Aorta (tissue), 5 donors: ENCODE measurements at places on chromosomes 7 and 10. TPM values are rescaled to one million over a fixed set of nuclear protein-coding genes. Genes with fewer than 3 reads are reported as not detected.

- no peak overlapping the region for H3K27ac ChIP-seq
- no peaks in the 10 kb centered on the region for H3K36me3 ChIP-seq
- H3K4me3 ChIP-seq, result no peak overlapping the region
- H3K27me3 ChIP-seq, result no peaks in the 10 kb centered on the region
Observed at GRCh38 chr10:75061709-75062505, 49.5 kb upstream of the SAMD8 start.

DNA sequence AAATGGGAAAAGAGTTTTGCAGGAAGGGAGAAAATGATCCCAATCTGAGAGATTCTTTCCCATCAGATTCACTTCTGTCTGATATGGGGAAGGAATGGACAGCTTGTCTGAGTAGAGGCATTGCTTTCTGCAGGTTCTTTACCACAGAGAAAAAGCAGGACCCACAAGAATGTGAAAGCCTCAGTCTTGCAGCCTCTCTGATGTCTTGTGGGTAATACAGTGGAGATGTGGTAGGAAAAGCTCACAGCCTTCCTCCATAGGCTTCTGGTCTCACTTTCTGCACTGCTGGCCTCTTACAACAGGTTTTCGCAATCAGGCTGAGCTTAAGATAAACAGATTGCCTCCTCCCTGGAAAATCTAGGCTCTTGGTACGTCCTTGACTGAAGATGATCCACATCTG, 551 bp downstream of the IFIT1 start:
- peak overlapping the region; percentile 67 for H3K27ac ChIP-seq
- peak overlapping the region; percentile 98 for H3K4me3 ChIP-seq
- H3K4me1 ChIP-seq, result peaks cover 3% of the 10 kb centered on the region
- H3K36me3 ChIP-seq, result no peaks in the 10 kb centered on the region

DNA sequence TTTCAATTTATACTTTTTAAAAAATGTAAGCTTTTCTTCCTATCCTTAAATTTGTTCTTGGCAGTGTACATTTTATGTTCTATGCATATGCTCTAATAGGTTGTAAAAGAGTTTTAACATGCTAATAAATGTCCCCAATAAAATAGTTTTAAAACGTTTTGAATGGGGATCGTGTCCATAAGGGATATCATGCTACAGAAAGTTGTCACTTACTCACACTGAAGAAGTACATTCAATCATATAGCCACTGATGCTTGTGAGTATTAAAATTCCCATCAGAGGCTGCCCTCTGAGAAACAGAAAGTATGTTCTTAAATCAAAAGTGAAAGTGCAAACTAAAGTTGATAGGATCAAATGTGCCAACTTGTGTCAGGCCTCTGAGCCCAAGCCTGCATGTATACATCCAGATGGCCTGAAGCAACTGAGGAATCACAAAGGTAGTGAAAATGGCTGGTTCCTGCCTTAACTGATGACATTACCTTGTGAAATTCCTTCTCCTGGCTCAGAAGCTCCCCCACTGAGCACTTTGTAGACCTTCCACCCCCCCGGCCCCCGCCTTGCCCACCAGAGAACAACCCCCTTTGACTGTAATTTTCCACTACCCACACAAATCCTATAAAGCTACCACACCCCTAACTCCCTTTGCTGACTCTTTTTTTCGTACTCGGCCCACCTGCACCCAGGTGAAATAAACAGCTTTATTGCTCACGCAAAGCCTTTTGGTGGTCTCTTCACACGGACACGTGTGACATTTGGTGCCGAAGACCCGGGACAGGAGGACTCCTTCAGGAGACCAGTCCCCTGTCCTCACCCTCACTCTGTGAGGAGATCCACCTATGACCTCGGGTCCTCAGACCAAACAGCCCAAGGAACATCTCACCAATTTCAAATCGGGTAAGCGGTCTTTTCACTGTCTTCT, 877 bp upstream of the NOD1 start:
- no peaks in the 10 kb centered on the region for H3K27me3 ChIP-seq
- H3K4me3 ChIP-seq, result peak overlapping the region; percentile 22
- peak; percentile 43 for DNase-seq
- H3K4me1 ChIP-seq, result no peaks in the 10 kb centered on the region
- no peaks in the 10 kb centered on the region for H3K36me3 ChIP-seq

GRCh38 chr10:69222157-69223027, 2.3 kb downstream of the HKDC1 start:
- H3K27ac ChIP-seq, result no peak overlapping the region
- no peak for DNase-seq

DNA sequence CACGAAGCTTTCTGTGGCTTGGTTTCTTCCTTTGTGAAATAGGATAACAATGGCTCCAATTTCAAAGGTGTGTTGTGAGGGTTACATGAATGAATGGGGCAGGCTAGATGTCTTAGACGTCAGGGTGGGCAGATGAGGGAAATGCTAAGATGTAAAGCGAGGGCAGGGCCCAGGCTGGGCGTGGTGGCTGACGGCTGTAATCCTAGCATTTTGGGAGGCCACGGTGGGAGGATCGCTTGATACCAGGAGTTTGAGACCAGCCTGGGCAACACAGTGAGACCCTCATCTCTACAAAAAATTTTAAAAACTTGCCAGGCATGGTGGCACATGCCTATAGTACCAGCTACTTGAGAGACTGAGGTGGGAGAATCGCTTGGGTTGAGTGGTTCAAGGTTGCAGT, 607.7 kb upstream of the FOXK1 start:
- H3K27ac ChIP-seq, result no peak overlapping the region
- H3K36me3 ChIP-seq, result no peaks in the 10 kb centered on the region
- H3K4me3 ChIP-seq, result no peak overlapping the region
- no peaks in the 10 kb centered on the region for H3K27me3 ChIP-seq

DNA sequence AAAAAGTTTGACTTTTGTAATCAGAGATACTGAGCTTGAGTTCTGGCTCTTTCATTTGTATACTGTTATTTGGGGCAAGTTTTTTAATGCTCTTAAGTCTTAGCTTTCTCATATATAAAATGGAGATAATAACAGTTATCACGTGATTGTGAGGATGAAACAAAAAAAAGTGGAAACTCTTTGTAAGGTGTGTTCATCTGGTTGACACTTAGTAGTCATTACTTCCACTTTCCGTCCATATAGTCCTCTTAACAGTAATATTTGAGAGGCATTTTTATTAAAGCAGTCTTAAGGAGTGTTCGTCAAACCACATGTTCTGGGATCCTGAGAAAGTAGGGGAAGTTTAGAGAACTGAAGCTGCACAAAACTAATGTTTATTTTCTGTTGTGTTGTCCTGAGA, 65.6 kb downstream of the PTEN start:
- peaks cover 5% of the 10 kb centered on the region for H3K4me1 ChIP-seq
- no peaks in the 10 kb centered on the region for H3K36me3 ChIP-seq
- DNase-seq, result no peak
- no peak overlapping the region for H3K4me3 ChIP-seq
- no peak overlapping the region for H3K27ac ChIP-seq

- no peaks in the 10 kb centered on the region for H3K4me1 ChIP-seq
- peak; percentile 24 for DNase-seq
- no peaks in the 10 kb centered on the region for H3K27me3 ChIP-seq
- H3K4me3 ChIP-seq, result no peak overlapping the region
- no peak overlapping the region for H3K27ac ChIP-seq
- H3K36me3 ChIP-seq, result no peaks in the 10 kb centered on the region
Observed at GRCh38 chr7:151774951-151775350, 102.0 kb downstream of the PRKAG2 start.

DNA sequence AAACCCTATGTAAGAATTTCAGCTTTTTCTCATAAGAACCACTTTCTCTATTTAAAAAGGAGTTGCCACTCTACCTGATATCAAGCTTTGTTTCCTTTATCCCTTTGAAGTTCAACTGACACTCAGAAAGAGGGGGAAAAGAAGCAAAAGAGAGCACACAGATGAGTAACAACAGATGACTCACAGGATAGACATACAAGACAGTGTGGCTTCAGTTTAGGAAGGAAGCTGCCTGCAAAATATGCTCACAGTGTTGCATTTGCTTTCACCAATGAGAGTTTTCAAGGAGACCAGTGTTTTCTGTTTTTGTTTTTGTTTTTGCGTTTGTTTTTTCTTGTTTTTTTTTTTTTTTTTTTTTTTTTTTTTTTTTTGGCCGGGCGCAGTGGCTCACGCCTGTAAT, 1181.6 kb downstream of the DNAJB9 start:
- no peaks in the 10 kb centered on the region for H3K27me3 ChIP-seq
- no peak for DNase-seq
- H3K4me3 ChIP-seq, result no peak overlapping the region
- no peak overlapping the region for H3K27ac ChIP-seq
- H3K4me1 ChIP-seq, result no peaks in the 10 kb centered on the region

The CDNF gene
- 1.9 TPM for total RNA-seq

The EPO gene
- not detected for total RNA-seq

The SHTN1 gene
- 20.9 TPM for total RNA-seq
